ENCODE measurements at places on chromosomes 11 and 22.

DNA sequence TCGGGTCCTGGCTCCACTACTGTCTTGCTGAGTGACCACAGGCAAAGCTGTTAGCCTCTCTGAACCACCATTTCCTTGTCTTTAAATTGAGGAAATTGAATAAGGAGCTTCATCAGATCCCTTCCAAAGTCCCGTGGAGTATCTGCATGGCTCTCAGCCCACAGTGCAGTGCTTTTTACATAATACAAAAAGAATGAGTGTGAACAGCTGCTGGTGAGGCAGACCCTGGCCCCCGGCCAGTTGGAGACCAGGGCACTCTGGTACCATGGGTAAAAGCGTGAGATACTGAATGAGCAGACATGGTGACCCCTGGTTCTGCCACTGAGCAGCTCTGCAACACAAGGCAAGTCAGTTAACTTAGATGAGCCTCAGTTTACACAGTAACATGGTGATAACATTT is 86.8 kb downstream of the GALNT18 start:
- peak; percentile 10 for DNase-seq

DNA sequence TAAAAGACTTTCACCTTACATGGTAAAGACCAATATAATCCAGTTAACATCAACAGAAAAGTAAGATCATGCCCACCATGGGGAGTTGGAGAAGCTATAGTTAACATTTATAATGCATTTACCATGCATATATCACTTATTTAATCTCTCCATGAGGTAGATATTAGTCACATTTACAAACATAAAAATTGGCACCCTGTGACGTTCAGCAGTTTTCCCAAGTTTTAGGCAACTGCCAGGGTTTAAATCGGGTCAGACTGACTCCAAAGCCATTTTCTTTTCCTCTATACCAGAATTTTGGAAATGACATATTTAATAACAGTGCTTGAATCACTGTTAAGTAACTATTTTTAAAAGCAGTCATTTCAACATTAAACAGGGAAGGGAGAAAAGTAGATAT is 266.3 kb downstream of the DDX10 start:
- peak; percentile 68 for DNase-seq

DNA sequence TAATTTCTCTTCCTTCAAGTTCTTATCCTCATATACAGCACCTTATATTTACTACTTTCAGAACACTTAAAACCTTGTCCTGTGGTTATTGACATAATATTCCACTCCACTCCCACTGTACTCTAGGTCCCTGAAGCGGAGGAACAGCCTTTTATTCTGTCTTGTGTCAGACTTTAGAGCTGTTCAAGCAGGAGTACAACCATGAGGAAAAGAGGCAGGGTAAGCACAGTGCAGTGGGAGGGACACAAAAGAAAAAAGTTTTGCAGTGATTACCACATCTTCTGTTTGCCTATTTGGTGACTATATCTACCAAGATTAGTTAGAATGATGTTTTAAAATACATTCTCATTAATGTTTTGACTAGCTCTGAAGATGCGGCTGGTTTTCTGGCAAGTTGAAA is 122.0 kb upstream of the CEP126 start:
- no peak for DNase-seq

- DNase-seq = peak; percentile 11
These were observed 130.5 kb upstream of the ANO3 start for GRCh38 chr11:26201411-26201810.

- DNase-seq = peak; percentile 78
These were observed 28.4 kb downstream of the CCDC90B start for GRCh38 chr11:83257761-83258168.

- no peak for DNase-seq
These were observed 1428.6 kb downstream of the LRRC4C start for GRCh38 chr11:40030867-40031266.

DNA sequence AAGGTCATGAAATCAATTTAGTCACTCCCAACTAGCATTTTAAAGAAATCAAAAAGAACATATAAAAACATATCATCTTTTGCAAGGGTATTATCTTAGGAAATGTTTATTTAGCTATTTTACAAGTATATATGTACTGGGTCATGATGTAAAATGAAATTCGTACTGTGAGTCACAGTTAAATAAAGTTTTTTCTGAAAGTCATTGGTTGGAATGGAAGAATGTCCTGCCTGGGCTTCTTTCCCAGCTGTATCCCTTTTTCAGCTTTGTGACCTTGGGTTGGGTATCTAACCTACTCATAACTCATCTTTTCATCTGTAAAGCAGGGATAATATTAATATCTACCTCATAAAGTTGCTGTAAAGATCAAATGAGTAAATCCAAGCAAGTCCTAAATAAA is 15.7 kb downstream of the FDX1 start:
- no peak for DNase-seq

GRCh38 chr11:12640926-12641849 is 33.0 kb upstream of the TEAD1 start:
- no peak for DNase-seq

DNA sequence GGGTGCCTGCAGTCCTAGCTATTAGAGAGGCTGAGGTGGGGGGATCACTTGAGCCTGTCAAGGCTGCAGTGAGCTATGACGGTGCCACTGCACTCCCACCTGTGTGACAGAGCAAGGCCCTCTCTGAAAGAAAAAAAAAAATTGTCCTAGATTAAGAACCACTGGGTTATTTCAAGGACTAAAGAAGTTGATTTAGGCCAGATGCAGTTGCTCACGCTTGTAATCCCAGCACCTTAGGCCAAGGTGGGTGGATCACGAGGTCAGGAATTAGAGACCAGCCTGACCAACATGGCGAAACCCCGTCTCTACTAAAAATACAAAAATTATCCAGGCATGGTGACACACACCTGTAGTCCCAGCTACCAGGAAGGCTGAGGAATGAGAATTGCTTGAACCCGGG is 129.0 kb downstream of the MRTFA start:
- no peak for DNase-seq

GRCh38 chr11:47269829-47270305 is at the start of gene MADD:
Gene MADD, plus strand, starts transcription at chr11:47270133.
- DNase-seq = peak; percentile 75

DNA sequence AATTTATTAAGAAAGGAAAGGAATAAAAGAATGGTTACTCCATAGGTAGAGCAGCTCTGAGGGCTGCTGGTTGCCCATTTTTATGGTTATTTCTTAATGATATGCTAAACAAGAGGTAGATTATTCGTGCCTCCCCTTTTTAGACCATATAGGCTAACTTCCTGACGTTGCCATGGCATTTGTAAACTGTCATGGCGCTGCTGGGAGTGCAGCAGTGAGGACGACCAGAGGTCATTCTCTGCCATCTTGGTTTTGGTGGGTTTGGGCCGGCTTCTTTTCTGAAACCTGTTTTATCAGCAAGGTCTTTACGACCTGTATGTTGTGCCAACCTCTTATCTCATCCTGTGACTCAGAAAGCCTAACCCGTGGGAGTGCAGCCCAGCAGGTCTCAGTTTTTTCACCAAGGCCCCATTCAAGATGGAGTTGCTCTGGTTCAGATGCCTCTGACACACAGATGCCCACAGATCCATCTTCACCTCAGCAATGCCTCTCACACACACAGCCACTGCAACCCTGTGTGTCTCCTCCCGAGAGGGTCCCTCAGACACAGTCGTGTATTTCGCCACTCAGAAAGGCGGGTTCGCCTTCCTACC is 16.4 kb upstream of the JAM3 start:
- no peak for DNase-seq

- no peak for DNase-seq
These were observed 3.3 kb downstream of the POU2F3 start for GRCh38 chr11:120243221-120243620.

DNA sequence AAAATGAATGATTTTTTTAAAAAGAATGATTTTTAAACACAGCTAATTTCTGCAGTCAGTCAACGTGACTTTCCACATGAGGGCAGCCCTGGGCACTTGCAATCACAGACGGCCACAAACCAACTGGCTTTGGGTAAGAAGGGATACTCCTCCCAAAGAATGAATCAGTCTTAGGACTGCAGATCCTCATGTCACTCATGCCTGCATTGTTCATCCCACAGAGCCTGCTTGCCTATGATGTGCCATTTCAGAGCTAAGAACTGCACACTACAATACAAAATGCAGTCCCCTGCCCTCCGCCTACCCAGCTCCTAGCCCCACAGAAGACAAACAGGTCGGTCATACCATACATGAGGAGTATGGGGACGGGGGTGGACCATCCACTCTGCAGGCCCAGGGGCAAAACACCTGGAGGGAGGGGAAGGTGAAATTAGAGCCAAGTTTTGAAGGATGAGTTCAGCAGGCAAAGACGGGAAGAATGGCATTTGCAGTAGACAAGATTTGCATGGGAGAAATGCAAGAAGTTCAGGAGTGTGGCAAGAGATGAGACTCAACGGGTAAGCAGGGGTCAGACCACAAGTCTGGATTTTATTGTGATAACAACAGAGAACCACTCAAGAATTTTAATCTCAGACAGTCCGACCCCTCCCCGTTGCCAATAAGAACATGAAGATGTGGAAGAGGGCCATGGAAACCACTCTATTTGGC is 24.7 kb downstream of the PACSIN2 start:
- peak; percentile 90 for DNase-seq

DNA sequence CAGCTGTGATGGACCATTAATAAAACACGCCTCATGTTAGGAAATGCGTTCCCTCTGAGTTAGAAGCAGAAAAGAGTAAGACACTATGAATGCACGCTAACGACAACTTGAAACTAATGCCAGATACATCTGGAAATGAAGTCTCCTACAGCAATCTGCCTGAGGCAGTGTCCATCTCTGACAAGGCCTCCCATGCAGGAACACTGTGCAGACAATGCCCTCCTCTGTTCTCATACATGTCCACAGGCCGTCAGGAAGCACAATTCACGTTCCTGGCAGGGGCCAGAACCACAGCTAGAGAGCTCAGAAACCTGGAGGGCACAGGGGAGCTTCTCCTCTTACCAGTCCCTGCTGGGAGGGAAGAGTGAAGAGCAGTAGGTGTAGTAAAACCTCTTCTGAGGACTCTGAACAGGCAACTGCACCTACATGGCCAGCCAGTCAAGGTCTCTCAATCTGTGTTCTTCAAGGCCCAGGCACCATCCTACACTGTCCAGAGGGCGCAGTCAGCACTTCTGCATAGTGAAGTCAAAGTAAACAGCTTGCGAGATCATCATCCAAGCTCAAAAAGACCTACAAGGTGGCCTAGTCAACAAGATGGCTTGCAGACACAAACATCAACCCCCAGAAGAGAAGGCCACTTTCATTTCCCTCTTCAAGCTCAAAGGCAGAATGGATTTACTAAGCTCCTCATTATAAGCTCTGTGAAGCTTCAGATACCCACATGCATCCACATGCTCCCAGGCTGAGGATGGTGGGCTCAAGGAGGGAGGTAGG is 41.5 kb upstream of the CYP2D6 start:
- no peak for DNase-seq

GRCh38 chr22:32200752-32201151 is 4.1 kb downstream of the RFPL2 start:
- DNase-seq = no peak

GRCh38 chr22:22558972-22559603 is at the start of gene PRAME:
Gene PRAME, minus strand, starts transcription at chr22:22559265. Its CDS starts 2,433 bp downstream, at chr22:22556832.
- DNase-seq = peak; percentile 13

DNA sequence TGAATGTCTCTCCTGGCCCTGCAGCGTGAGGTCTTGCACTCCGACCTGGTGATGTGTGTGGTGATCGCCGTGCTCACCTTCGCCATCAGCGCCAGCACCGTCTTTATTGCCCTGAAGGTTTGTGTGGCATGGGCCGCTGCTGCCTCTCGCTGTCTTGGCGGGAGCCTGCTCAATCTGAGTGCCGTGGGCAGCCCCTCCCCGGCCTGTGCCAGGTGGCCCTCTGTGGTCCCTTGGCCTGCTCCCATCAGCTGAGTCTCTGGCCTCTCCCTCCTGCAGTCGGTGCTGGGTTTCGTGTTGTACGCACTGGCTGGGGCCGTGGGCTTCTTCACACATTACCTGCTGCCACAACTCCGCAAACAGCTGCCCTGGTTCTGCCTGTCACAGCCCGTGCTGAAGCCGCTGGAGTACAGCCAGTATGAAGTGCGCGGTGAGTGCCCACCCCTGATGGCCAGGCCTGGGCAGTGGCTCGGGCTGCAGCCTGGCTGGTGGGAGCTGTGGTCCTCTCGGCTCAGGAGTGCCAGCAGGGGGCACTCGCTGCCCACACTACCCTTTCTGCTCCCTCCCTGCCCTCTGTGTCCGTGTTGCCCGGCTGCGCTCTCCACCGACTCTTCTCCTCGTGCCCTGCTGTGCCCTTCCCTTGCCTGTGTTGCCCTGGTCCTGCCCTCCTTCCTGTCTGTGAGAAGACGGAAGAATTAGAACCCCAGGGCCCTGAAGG is 10.2 kb downstream of the PCNX3 start:
- peak; percentile 24 for DNase-seq

- DNase-seq = no peak
These were observed 13.2 kb downstream of the CRTAM start for GRCh38 chr11:122851366-122851966.

- DNase-seq = no peak
These were observed 43.1 kb upstream of the ATXN10 start for GRCh38 chr22:45628515-45628914.

GRCh38 chr11:10208131-10208575 is 85.9 kb downstream of the SBF2 start:
- DNase-seq = peak; percentile 73

- DNase-seq = no peak
These were observed 25.4 kb upstream of the SEZ6L start for GRCh38 chr22:26143806-26144325.

GRCh38 chr11:11977206-11977938 is 31.1 kb downstream of the DKK3 start:
- DNase-seq = peak; percentile 93

All from fibroblast of the aortic adventitia (primary cell).